Kidney epithelial cell (primary cell): ENCODE measurements at places on chromosomes 12 and 14. TPM values are rescaled to one million over a fixed set of nuclear protein-coding genes. Genes with fewer than 3 reads are reported as not detected.

Gene RDH5
- total RNA-seq, result 3.6 and 4.7 TPM in 2 replicates

Gene NFE2
- total RNA-seq, result 0.07 and 0.17 TPM in 2 replicates

Gene BCL11B
- 2.1 and 2.3 TPM in 2 replicates for total RNA-seq

Gene FSCB
- total RNA-seq, result 0.08 TPM in 1 of 2 replicates, not detected in the other

Gene TMEM30B
- 11.3 and 14.1 TPM in 2 replicates for total RNA-seq

Gene GPR65
- not detected in 2 replicates for total RNA-seq

Gene DENR
- total RNA-seq, result 51.3 and 62.4 TPM in 2 replicates

Gene IQSEC3
- 1.0 and 4.0 TPM in 2 replicates for total RNA-seq

Gene CIROP
- total RNA-seq, result not detected in 2 replicates

Gene RNASE3
- not detected in 2 replicates for total RNA-seq

Gene WNT1
- total RNA-seq, result not detected in 2 replicates

Gene RBP5
- 0.27 TPM in 1 of 2 replicates, not detected in the other for total RNA-seq

Gene CFAP54
- 0.41 and 0.79 TPM in 2 replicates for total RNA-seq

Gene CEP170B
- total RNA-seq, result 51.9 and 60.9 TPM in 2 replicates

Gene MAP3K9
- total RNA-seq, result 10.4 and 12.0 TPM in 2 replicates

- no peak for DNase-seq
Observed at GRCh38 chr12:78918268-78918667, 53.7 kb downstream of the SYT1 start.

- no peak for DNase-seq
Observed at GRCh38 chr14:68211421-68211820, 391.8 kb downstream of the RAD51B start.

- DNase-seq, result no peak
Observed at GRCh38 chr14:69749956-69750355, 17.0 kb upstream of the SRSF5 start.

- no peak for DNase-seq
Observed at GRCh38 chr12:109989380-109989779, 6.8 kb downstream of the GIT2 start.

- no peak for DNase-seq
Observed at GRCh38 chr12:105060715-105061378, 23.4 kb downstream of the ALDH1L2 start.

DNA sequence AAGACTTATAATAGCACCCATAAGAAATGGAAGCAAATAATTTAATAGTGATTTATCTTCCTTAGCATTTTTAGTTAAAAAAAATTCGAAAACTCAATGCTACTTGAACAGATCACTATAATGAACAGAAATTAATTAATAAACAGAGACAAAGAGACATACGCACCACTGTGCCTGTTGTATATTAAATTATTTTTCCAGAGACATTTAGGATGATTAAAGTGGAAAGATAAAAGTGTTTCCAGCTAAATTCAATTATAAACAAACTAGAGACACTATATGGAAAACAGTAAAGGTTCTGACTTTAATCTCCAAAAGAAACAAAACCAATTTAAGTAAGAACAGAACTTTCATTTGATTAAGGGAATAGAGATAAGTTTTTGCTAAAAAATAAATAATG is 3.4 kb downstream of the HIGD1C start:
- DNase-seq, result no peak

GRCh38 chr12:54926246-54926645 is 58.3 kb downstream of the TESPA1 start:
- no peak for DNase-seq

- no peak for DNase-seq
Observed at GRCh38 chr14:21825149-21825743, 151.6 kb upstream of the OR4E1 start.

DNA sequence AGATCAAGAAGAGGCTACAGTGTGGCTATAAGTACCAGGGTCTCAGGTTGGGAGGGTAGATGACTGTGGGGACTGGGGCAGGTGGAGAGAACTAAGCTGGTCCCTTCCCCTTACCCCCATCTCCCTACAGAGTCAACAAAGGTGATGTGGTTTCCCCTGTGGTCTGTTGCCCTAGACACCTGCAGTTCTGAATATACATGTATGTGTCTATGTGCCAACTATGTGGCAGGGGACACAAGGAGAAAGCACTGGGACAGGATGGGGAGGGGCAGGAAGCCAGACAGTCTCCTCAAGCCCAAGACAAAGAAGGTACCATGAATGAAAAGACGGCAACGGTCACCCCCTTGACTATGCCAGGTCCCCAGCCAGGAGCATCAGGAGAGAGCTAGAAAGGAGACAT is 4.5 kb upstream of the HDAC7 start:
- no peak for DNase-seq

DNA sequence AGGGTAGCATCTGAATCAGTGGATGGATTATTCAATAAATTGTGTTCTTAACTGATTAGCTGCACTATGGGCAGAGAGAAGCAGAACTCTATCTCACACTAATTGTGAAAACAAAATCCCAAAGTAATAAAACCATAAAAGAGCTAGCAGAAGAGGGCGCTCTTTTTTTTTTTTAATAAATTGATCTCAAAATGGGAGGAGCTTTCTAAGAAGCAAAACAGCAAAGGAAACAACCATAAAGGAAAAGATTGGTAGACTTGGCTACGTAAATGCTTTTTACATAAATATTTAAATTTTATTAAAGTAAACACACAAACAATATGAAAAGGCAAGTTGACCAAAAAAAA is 1.5 kb upstream of the TM7SF3 start:
- no peak for DNase-seq

DNA sequence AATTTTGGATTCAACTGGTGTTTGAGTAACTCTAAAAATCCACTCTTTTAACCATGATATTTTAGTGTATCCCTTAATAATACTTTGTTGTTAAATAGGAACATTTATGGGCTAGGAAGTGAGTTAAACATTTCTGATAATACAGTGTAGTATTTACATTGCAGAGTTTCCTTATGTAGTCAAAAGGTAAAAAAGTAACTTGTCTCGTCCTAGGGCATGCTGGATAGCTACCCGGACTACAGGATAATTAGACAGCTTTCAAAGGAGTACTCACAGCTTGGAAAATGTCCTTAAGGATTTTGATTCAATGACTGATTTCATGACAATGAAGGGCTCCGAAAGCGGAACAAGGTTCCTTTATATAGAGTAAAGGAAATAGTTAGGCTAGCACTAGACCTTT is 14.5 kb upstream of the KITLG start:
- no peak for DNase-seq

DNA sequence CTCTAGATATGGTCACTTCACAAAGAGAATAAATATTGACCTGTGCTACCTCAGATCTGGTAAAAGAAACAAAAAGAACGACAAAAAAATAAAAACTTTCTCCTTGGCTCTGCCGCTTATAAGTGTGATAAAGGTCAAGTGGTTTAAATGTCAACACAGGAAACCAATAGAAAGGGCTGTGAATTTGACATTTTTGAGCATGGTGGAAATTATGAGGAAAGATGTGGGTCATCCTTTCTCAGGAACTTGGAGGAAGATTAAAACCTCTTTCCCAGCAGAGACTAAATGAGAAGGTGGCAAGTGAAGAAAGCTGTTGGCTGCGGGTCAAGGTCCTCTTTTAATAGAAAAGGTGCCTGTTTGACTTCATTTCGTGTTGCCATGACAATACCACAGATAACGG is 28.2 kb downstream of the TESPA1 start:
- DNase-seq, result no peak

GRCh38 chr14:90785471-90785870 is 30.8 kb downstream of the TTC7B start:
- no peak for DNase-seq

- DNase-seq, result no peak
Observed at GRCh38 chr14:50344116-50344775, 32.1 kb downstream of the DMAC2L start.

DNA sequence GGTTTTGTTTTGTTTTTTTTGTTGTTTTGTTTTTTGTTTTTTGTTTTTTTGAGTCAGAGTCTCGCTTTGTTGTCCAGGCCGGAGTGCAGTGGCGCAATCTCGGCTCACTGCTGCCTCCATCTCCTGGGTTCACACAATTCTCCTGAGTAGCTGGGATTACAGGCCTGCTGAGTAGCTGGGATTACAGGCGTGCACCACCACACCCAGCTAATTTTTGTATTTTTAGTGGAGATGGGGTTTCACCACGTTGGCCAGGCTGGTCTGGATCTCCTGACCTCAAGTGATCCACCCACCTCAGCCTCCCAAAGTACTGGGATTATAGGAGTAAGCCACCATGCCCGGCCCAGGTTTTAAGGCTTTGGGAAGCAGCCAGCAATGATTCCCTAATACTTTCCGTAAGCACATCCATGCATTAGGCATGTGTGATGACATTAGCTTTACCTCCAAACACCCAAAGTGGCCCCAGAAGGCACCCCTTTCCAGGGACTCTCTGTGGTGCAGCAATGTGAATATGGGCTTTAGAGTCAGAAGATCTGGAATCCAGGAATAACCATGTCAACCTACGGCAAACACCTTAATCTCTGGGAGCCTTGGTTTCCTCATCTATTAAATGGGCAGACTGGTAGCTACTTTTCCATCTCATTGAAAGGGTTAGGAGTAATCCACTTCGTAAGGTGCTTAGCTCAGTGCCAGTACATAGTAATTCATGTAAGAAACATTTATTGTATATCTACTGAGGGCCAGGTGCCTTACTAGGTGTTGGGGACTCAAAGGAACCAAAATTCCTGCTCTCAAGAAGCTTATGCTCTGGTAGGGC is 152.9 kb downstream of the ZFP36L1 start:
- no peak for DNase-seq

- no peak for DNase-seq
Observed at GRCh38 chr12:27309293-27309994, 23.2 kb upstream of the BMAL2 start.

DNA sequence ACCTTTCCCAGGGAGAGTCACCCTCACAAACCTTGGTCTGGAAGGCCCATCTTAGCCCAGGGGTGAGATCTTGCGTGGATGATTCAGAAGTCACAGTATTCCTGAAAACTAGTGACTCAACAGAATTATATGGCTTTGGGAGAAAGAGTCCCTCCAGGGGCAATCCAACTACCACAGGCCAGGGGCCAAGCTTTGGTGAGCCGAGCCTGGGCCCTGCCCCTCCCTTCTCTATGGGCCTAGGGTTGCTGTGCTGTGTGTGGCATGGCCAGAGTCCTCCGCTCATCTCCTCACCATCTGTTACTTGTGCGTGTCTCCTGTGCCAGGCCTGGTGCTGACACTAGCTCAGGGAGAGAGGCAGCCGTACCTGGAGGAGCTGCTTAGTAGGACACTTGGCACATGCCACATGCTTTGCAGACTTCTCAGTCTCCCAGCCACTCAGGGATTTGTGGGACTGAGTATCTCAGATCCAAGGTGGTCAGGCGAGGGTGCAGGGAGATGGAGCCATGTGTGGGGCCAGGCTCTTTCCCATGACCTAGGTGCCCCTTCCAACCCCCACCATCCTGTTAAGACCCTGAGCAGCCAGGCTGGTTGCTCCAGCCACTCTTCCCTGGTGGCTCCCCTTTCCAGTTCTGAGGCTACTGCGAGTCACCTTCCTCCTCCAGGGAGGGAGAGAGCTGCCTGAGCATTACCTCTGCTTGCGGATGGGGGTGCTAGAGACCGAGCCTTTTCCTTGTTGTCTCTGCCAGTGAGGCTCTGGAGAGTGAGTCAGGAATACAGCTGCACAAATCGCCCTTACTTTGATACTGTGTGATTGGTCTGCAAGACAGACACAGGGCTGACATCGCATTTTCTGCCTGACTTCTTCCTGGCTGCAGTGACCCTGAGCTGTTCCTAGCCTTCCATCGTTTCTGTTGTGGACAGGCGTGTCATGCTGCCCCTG is 94.1 kb downstream of the SLC25A47 start:
- DNase-seq, result peak; percentile 90

DNA sequence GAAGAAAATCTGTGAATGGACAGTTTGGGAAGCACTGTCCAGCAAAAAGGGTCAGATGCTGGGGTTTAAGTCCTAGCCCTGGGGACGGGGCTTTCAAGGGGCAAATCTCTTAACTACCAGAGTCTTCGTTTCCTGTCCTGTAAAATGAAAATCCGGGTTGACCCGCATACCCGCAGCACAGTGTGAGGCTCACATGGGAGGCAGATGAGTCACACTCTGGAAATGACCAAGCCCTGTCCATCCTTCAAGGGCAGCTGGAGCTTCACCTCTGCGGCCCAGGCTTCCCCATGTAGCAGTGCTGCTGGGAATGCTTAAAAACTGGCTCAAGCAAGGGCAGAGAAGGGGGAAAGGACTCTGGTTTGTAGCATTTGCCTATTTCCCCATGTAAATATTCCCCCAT is 19.0 kb downstream of the FAM181A start:
- no peak for DNase-seq

GRCh38 chr12:3614806-3615466 is 123.9 kb downstream of the PRMT8 start:
- no peak for DNase-seq

DNA sequence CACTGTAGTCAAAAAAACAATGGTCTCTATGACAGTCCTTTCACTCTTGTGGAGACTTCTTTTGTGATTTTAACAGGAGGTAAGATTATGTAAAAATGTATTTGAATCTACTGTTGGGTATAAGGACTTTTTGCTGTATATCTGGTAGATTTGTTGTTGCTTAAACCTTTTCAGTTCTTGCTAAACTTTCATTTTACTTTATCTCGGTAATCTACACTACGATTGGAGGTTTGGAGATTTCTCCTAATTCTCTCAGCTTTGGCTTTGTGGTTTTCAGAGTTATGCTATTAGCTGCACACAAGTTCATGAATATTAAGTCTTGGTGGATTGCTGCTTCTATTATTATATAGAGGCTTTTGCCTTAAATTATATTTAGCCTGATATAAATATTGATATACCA is 116.6 kb upstream of the HIF1A start:
- DNase-seq, result no peak

GRCh38 chr12:120932058-120932457 is 27.9 kb upstream of the SPPL3 start:
- no peak for DNase-seq

DNA sequence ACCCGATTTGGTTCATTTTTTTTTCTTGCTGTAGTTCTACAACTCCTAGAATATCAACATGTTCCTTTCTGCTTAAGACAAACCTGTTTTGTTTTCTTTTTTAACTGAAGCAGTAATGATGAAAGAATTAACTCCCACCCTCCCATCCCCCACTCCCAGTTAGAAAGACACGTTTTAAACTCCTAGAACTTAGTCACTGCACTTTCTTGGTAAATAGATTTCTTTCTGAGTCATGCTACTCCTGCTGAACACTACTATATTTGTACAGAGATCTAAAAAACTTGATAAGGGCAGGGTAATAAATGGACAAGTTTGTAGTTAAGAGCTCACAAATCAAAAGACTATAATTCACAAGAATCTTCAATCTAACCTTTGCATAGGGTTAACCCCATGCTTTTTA is 118.9 kb upstream of the PTPRB start:
- peak; percentile 68 for DNase-seq

- DNase-seq, result no peak
Observed at GRCh38 chr12:12467688-12468261, 94.9 kb downstream of the DUSP16 start.

GRCh38 chr12:53353257-53353655 is 17.1 kb upstream of the SP7 start:
- no peak for DNase-seq

DNA sequence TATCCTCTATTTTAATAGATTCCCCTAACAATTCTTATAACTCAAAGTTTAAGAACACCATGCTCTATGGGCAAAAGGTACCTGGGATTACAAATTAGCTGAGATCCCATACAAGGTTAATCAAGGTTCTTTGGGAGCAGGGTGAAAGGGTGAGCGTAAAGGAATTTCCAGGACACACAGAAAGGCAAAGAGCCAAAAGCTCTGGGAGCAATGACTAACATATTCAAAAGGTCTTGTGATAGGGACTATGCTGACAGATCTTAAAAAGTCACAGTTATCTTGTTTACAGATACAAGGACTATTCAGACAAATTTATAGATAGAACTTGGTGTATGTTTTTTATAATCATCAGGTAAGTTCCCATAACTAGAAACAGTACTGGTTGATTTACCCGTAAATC is 19.5 kb upstream of the PPFIBP1 start:
- no peak for DNase-seq

GRCh38 chr12:43602738-43603137 is 50.7 kb upstream of the ADAMTS20 start:
- DNase-seq, result no peak
